ENCODE measurements at places on chromosomes 16 and 17. TPM values are rescaled to one million over a fixed set of nuclear protein-coding genes. Genes with fewer than 3 reads are reported as not detected.

The STX4 gene
- total RNA-seq = 26.0 TPM

The RDM1 gene
- 11.7 TPM for total RNA-seq

GRCh38 chr17:74770498-74771318 lies 5.4 kb downstream of the NAT9 start:
- no peaks in the 10 kb centered on the region for H3K27me3 ChIP-seq
- H3K4me3 ChIP-seq = no peak overlapping the region
- H3K36me3 ChIP-seq = peaks cover 15% of the 10 kb centered on the region
- H3K4me1 ChIP-seq = peaks cover 27% of the 10 kb centered on the region
- peak; percentile 41 for DNase-seq

DNA sequence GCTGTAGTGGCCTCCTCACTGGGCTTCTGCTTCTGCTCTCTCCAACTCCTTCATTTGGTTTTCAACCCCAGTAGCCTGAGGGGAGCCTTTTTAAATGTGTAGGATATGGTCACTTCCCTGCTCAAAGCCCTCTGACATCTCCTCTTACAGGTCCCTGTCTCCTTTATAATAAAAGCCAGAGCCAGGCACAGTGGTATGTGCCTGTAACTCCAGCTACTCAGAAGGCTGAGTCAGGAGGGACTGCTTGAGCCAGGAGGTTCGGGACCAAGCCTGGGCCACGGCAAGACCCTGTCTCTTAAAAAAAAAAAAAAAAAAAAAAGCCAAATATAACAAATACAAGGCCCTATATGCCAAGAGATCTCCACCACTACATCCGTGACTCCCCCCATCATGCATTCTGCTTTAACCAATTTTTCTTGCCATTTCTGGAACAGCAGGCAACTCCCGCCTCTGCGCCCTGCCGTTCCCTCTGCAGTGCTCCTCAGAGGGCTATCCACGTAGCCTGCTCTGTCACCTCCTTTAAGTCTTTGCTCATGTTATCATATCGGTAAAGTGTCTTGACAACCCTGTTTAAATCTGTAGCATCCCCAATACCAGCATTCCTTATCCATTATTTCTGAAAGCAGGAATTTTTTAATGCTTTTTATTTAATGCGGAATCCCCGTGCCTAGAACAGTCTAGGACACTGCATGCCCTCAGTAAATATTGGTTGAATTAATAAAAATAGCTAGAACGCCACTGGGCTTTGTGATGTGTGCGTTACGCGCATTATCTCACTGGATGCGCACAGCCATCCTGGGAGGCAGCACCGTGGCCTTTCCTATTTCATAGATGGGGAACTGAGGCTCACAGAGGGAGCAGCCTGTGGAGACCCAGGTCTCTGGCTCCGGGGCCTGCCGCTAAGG lies 9.5 kb downstream of the ZNF771 start:
- H3K4me3 ChIP-seq = no peak overlapping the region
- H3K36me3 ChIP-seq = peaks cover 34% of the 10 kb centered on the region
- H3K27me3 ChIP-seq = no peaks in the 10 kb centered on the region
- peak overlapping the region; percentile 83 for H3K27ac ChIP-seq

DNA sequence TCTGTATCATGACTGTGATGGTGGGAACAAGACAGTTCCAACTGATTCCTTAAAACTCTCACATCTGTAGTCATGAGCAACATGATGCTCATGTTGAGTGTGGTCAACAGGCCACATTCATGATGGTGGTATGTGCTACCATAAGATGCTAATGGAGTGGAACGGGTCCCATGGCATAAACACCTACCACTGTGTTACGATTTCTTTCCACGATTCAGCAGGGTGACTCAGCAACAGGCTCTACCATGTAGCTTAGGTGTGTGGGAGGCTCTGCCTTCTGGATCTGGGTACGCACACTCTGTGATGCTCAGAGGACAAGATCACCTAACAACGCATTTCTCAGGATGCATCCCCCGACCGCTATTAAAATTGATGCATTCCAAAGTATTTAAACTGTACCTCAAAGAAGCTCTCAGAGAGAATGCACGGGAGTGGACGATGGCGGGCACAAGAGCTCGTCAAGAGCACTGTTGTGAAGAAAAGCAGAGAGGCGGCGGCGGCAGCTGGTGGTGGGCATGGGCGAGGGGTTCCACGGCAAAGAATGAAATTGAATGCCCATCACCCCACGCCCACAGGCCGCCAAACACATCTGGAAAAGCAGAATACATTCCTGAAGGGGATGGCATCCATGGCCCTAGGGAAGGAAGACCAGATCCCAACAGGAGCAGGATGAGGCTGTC lies 133.3 kb downstream of the ZNF778 start:
- peaks cover 7% of the 10 kb centered on the region for H3K4me1 ChIP-seq
- H3K27ac ChIP-seq = no peak overlapping the region
- H3K36me3 ChIP-seq = no peaks in the 10 kb centered on the region
- DNase-seq = no peak

The TBX2 gene
- 0.71 TPM for total RNA-seq

The ABCA9 gene
- total RNA-seq = not detected

- no peak overlapping the region for H3K27ac ChIP-seq
- H3K27me3 ChIP-seq = peaks cover 5% of the 10 kb centered on the region
- no peak for DNase-seq
These were observed 32.3 kb downstream of the TPPP3 start for GRCh38 chr16:67361038-67361437.

The RUSF1 gene
- total RNA-seq = 59.3 TPM

GRCh38 chr17:48161127-48161905 lies 53.8 kb downstream of the SNX11 start:
- no peaks in the 10 kb centered on the region for H3K4me1 ChIP-seq
- DNase-seq = no peak
- no peak overlapping the region for H3K4me3 ChIP-seq
- no peaks in the 10 kb centered on the region for H3K27me3 ChIP-seq
- H3K36me3 ChIP-seq = no peaks in the 10 kb centered on the region

The CTRL gene
- 3.4 TPM for total RNA-seq

The CUEDC1 gene
- 60.2 TPM for total RNA-seq

The PITPNM3 gene
- 4.2 TPM for total RNA-seq

The TP53TG3 gene
- total RNA-seq = not detected

The MPV17L gene
- not detected for total RNA-seq

DNA sequence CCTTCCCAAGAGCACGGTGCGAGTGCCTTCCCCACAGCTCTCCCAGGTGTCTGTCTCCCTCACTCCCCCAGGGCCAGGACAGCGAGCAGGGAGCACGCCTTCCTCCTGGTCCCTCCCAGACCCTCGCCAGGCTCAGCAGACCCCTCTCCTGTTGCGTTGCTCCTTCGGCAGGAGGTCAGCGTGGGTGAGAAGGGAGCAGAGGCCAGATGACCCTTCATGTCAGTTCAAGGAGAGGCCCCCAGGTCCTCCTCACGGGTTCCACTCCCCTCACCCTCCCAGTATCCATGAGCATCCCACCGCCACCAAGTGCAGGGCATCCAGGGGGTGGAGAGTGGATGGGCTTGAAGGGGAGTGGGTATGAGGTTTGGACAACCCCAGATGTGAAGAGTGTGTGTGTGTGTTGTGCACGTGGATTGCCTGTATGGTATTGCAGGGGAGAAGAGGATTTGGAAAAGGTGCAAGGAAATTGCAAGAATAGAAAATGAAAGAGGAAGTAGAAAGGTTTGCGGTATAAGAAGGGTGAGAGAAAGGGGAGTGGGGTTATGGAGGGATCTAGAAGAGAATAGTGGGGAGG lies 17.7 kb downstream of the SGCA start:
- H3K27ac ChIP-seq = no peak overlapping the region
- H3K27me3 ChIP-seq = no peaks in the 10 kb centered on the region
- DNase-seq = no peak
- no peaks in the 10 kb centered on the region for H3K36me3 ChIP-seq
- no peak overlapping the region for H3K4me3 ChIP-seq
- peaks cover 7% of the 10 kb centered on the region for H3K4me1 ChIP-seq

GRCh38 chr17:81150377-81151077 lies 14.8 kb upstream of the PVALEF start:
- peaks cover 14% of the 10 kb centered on the region for H3K27me3 ChIP-seq
- DNase-seq = no peak
- no peak overlapping the region for H3K27ac ChIP-seq
- H3K4me1 ChIP-seq = no peaks in the 10 kb centered on the region

DNA sequence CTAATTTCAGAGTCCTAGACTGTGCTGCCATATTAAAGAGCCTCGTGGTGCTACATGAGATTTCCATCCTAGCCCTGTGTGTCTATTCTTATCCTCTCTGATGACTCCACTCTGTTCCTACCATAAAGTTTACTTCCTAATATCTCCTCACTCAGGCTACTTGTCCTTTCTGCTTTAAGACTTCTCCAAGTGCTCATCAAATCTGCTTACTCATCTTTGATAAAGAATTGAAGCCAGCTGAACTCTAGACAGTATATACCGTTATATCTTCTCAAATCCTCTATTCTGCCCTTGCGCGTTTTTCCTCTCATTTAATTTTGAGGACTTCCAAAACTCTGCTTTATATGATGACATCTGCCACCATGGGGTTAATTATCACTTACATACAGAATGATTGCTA lies 539.5 kb downstream of the HAPSTR1 start:
- no peak overlapping the region for H3K4me3 ChIP-seq
- H3K27me3 ChIP-seq = peaks cover 22% of the 10 kb centered on the region
- no peaks in the 10 kb centered on the region for H3K4me1 ChIP-seq

DNA sequence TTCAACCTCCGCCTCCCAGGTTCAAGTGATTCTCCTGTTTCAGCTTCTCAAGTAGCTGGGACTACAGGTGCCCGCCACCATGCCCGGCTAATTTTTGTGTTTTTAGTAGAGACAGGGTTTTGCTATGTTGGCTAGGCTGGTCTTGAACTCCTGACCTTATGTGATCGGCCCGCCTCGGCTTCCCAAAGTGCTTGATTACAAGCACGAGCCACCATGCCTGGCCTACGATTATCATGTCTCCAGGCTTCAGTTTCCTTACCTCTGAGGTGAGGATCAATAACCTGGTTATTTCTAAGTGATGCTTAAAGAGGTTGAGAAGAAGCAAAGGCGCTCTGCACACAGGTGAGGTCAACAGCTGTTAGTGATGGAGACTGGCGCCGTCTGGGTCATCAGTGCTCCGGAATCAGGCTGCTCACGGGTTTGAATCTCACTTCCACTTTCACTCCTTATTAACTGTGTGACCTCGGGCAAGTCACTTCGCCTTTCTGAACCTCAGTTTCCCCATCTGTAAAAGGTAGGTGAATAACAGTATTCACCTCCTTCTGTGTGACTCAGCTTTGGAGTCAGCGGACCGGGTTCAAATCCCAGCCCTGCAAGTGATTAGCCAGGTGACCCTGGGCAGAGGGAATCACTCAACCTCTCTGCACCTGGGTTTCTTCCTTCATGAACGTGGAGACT lies 745 bp upstream of the ABCC1 start:
- H3K27me3 ChIP-seq = no peaks in the 10 kb centered on the region
- H3K4me3 ChIP-seq = peak overlapping the region; percentile 55
- H3K36me3 ChIP-seq = no peaks in the 10 kb centered on the region
- peaks cover 33% of the 10 kb centered on the region for H3K4me1 ChIP-seq
- DNase-seq = no peak

- H3K4me3 ChIP-seq = no peak overlapping the region
- H3K27me3 ChIP-seq = peaks cover 11% of the 10 kb centered on the region
- peak; percentile 68 for DNase-seq
- H3K27ac ChIP-seq = no peak overlapping the region
- H3K36me3 ChIP-seq = no peaks in the 10 kb centered on the region
These were observed 19.1 kb downstream of the OSBPL7 start for GRCh38 chr17:47802341-47803022.

DNA sequence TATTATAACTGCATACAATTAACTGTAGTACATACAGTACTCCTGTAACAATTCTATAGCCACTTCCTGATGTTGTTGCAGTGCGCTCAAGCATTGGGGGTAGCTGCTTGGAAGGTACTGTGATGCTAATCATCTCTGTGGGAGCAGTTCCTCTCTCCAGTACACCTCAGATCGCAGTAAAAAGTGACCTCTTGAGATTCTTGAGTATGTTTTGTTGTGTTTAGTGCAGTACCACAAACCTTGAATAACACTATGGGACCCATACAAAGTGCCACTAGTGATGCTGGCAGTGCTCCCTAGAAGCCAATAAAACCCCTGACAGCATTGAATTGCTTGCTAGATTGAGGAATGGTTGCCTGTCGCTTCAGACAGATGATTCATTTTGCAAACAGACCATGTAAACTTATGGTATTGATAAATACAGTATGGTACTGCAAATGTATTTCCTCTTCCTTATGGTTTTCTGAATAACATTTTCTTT lies 193.0 kb downstream of the SPECC1 start:
- H3K4me1 ChIP-seq = 0 out of 2 replicates have a peak, but pooled peaks cover 4% of the 10 kb centered on the region
- H3K36me3 ChIP-seq = no peaks in the 10 kb centered on the region
- no peaks in the 10 kb centered on the region for H3K27me3 ChIP-seq
- no peak for DNase-seq
- H3K4me3 ChIP-seq = no peak overlapping the region
- H3K27ac ChIP-seq = no peak overlapping the region

DNA sequence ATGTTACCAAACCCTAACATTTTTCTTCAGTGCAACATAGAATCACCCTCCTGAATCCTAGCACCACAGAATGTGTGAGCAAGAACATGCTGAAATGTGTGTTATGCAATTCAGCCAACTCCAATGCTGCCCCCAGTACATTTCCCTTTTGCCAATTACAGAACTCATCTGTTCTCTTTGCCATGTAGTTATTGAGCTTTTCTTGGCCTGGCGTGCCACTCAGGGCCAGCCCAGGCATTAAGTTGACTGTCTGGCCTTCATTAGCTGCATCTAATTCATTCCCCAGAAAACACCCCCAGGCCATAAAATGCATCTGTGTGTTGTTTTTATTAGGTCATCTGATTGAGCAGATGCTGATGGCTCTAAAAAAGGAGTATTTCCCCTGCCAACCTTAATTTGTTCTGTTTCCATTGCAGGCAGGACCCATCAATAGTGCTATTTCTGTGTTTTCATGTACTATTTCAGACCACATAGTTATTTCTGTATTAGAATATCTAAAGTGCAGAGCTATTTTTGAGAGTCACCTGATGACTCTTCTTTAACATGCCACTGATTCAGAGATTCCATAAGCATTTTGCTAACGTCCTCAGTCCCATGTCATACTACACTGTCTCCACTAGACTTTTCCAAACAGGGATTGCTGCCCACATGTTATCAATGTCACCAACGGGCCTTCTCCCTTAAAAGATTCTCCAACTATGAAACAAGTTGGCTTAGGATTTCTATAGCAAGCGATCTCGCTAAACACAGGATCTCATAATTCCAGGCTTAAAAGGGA lies 969.7 kb downstream of the CDH11 start:
- no peak overlapping the region for H3K27ac ChIP-seq
- DNase-seq = no peak
- no peaks in the 10 kb centered on the region for H3K27me3 ChIP-seq
- H3K36me3 ChIP-seq = no peaks in the 10 kb centered on the region

GRCh38 chr16:49466529-49466831 lies 92.9 kb downstream of the C16orf78 start:
- no peaks in the 10 kb centered on the region for H3K36me3 ChIP-seq
- peaks cover 5% of the 10 kb centered on the region for H3K27me3 ChIP-seq
- no peaks in the 10 kb centered on the region for H3K4me1 ChIP-seq
- H3K4me3 ChIP-seq = no peak overlapping the region

DNA sequence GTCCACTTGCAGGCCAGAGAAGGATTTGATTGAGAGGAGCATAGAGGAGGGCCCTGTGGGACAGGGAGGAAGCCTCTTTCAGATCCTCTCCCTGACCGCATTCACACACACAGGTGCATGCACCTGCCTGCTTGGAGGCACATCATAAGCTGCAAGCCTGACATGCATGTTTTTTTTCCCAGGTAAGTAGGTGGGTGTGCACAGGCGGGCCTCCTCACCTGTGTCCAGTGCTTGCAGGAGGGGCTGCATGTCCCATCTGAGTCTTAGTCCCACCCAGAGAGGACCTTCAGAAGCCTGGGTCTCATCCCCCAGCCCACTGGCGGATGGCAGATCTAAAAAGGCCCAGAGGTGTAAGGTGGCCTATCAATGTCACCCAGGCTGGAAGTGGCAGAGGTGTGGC lies 130.8 kb downstream of the TMEM132E start:
- no peak overlapping the region for H3K27ac ChIP-seq
- H3K4me1 ChIP-seq = no peaks in the 10 kb centered on the region
- H3K4me3 ChIP-seq = no peak overlapping the region
- H3K27me3 ChIP-seq = peaks cover 50% of the 10 kb centered on the region
- no peak for DNase-seq

The AURKB gene
- total RNA-seq = 141 TPM

The MAP3K14 gene
- total RNA-seq = 16.4 TPM
